ENCODE measurements at places on chromosomes 4 and X. TPM values are rescaled to one million over a fixed set of nuclear protein-coding genes. Genes with fewer than 3 reads are reported as not detected.

SSX2 gene
- not detected for total RNA-seq

ANXA3 gene
- 16.4 TPM for total RNA-seq

DNA sequence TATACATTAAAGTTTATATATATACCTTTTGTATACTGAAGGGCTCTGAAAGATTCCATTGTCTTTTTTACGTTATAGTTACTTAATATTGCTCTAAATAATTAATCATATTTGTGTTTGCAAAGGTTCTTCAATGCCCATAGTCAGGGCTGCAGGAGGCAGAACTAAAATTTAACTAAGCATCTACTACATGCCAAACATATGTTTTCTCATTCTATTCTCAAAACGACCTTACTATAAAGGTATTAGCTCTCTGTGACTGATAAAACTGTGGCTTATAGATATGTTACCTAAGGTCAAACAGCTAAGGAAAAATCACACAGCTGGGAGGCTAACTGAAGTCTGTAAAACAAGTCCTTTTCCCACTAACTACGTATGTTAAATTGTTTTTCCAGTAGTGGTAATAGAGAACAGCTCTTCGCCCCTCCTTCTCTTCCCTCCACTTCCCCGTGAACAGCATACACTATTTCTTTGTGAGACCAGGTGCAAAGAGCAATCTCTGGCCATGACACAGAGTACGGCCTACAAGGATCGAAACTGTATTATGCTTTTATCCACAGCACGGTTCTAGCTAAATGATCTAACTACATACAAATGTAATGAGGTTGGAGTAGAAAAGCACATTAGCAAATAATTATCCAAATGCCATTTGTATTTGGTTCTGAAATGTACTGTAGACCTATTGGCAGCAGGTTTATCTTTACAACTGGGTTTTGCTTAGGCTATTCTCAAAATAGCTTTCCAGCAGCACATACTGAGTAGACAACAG is 1.7 kb downstream of the CNOT6L start:
- no peaks in the 10 kb centered on the region for H3K27me3 ChIP-seq
- no peaks in the 10 kb centered on the region for H3K36me3 ChIP-seq
- peak overlapping the region; percentile 79 for H3K4me3 ChIP-seq
- H3K27ac ChIP-seq = peak overlapping the region; percentile 100
- DNase-seq = no peak

DNA sequence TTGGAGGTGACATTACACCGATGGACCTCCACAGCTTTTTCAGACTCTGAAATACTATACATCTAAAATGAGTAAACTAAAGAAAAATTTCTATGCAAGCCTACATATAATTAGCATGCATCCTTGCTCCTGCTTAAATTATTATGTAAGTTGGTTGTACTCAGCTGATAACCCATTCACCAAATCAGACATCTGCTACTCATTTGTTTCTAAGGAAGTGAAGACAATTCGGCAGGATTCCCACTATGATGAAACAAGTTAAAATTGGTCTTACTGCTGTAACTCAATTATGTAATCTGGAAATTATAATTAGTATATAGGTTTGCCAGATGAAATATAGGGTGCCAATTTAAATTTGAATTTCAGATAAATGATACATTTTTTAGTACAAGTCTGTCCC is 59.5 kb upstream of the FGF13 start:
- H3K27me3 ChIP-seq = no peaks in the 10 kb centered on the region
- H3K4me1 ChIP-seq = peaks cover 3% of the 10 kb centered on the region
- H3K4me3 ChIP-seq = no peak overlapping the region
- no peaks in the 10 kb centered on the region for H3K36me3 ChIP-seq
- no peak for DNase-seq

GRCh38 chr4:40446839-40447238 is 111.7 kb downstream of the CHRNA9 start:
- no peaks in the 10 kb centered on the region for H3K27me3 ChIP-seq
- no peak overlapping the region for H3K4me3 ChIP-seq
- peaks cover 12% of the 10 kb centered on the region for H3K36me3 ChIP-seq
- H3K27ac ChIP-seq = peak overlapping the region; percentile 5
- H3K4me1 ChIP-seq = peaks cover 10% of the 10 kb centered on the region

DNA sequence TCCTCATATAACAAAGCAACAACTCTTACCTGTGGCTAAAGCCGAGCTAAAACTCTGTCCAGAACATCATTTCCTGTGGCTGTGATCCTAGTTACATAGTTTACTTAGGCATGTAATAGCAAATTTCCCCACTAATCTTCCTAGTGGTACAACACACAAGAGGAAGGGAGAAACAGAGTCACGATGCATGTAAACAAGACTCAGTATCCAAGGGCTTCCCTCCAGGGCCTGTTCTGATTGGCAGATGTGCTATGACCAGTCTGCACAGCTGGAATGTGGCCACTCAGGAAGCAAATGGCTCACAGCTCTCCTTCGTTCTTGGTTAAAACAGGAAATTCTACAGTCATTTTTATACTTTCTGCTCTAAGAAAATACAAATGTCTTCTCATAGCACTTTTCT is 49.2 kb upstream of the PRSS48 start:
- H3K4me1 ChIP-seq = peaks cover 2% of the 10 kb centered on the region
- H3K27me3 ChIP-seq = no peaks in the 10 kb centered on the region
- H3K4me3 ChIP-seq = no peak overlapping the region
- H3K36me3 ChIP-seq = peaks cover 2% of the 10 kb centered on the region
- DNase-seq = no peak

DNA sequence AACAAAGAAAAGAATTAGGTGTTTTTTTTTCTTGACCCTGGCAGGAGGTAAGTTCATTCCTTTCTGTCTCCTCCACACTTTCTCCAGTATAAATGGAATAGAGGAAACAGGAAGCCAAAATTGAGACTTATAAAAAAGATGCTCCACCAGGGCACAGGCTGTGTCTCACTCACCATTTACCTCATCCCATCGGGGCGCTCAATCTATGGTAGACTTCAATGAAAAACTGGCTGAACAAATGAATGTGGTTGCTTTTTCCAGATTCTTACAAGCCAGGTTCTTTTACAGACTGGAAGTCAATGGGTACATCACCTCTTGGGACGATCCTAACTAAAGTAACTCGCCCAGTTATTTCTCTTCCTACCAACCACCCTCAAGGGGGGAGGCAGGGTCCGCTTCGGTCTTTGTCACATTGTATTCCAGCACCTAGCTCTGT is 685 bp downstream of the COMMD8 start:
- H3K36me3 ChIP-seq = no peaks in the 10 kb centered on the region
- DNase-seq = no peak
- H3K27me3 ChIP-seq = no peaks in the 10 kb centered on the region
- H3K4me1 ChIP-seq = peaks cover 3% of the 10 kb centered on the region

DNA sequence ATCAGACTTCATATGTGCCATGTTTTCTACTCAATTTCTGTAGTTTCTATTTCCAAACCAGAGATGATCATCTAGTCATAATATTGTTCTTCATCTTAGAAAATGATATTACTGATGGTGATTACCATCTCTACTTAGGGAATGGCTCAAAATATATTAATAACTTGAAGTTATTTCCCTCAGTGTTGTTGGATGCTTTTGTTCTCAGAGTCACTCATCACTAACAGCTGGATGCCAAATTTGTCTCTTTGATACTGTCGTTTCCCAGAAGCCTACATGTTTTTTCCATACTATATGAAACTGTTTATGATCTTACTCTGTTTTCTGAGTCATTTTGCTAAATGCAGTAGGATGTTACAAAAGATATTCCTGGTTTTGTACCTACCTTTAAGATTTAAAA is 8.9 kb downstream of the PGAM4 start:
- DNase-seq = no peak
- H3K4me3 ChIP-seq = no peak overlapping the region
- H3K4me1 ChIP-seq = no peaks in the 10 kb centered on the region
- H3K36me3 ChIP-seq = no peaks in the 10 kb centered on the region

TLR7 gene
- total RNA-seq = 0.17 TPM

- H3K27me3 ChIP-seq = no peaks in the 10 kb centered on the region
- DNase-seq = no peak
- H3K36me3 ChIP-seq = no peaks in the 10 kb centered on the region
- no peak overlapping the region for H3K27ac ChIP-seq
Observed at GRCh38 chrX:155544881-155545280, 67.9 kb downstream of the TMLHE start.

DNA sequence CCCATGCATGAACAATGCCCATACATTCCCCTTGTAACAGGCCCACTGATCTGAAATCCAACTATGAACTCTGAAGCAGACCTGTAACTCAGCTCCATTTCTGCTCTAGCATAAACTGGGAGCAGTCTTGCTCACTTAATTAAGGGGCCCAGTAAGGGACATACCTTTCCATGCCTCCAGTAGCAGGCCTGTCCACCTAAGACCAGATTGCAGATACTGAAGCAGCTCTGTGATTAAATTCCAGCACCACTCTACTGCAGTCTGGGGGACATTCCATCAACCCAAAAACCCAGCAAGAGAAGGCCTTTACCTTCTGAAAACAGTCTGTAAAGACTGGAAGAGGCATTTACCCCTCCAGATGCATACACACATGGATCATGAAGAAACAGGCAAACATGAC is 162.0 kb upstream of the NEIL3 start:
- no peaks in the 10 kb centered on the region for H3K27me3 ChIP-seq
- no peak overlapping the region for H3K27ac ChIP-seq
- H3K36me3 ChIP-seq = no peaks in the 10 kb centered on the region
- DNase-seq = no peak

KLB gene
- 28.0 TPM for total RNA-seq

- no peak for DNase-seq
- H3K4me1 ChIP-seq = no peaks in the 10 kb centered on the region
- no peak overlapping the region for H3K4me3 ChIP-seq
- no peaks in the 10 kb centered on the region for H3K36me3 ChIP-seq
Observed at GRCh38 chr4:67141586-67141985, 403.7 kb downstream of the CENPC start.

CLTRN gene
- 3.0 TPM for total RNA-seq

DNA sequence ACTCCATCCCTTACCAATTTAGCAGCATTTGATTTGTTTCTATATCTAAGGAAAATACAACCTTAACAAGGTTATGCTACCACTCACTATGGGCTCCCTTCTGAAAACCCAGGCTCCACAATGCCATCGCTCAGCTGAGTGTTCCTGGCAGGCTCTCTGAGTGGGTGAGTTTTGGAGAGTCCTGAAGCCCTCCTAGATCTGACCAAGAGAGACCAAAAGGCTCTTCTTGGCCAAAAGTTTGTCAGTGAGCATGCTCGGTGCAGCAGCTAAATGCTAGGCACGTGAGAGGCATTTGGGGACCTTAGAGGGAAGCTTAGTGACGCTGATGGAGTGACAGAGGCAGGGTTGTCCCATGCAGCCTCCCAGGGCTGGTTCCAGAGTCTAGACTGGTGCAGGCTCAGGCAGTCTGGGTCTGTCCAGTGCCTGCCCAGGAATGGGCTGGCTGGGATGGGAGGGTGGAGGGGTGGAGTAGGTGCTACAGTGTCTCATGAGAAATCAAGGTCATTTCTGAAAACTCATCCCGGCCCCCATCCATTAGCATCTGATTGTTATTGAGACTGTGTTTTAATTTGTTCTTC is 346.8 kb downstream of the NR3C2 start:
- no peaks in the 10 kb centered on the region for H3K36me3 ChIP-seq
- H3K27ac ChIP-seq = no peak overlapping the region
- no peaks in the 10 kb centered on the region for H3K27me3 ChIP-seq
- DNase-seq = no peak
- no peak overlapping the region for H3K4me3 ChIP-seq

DNA sequence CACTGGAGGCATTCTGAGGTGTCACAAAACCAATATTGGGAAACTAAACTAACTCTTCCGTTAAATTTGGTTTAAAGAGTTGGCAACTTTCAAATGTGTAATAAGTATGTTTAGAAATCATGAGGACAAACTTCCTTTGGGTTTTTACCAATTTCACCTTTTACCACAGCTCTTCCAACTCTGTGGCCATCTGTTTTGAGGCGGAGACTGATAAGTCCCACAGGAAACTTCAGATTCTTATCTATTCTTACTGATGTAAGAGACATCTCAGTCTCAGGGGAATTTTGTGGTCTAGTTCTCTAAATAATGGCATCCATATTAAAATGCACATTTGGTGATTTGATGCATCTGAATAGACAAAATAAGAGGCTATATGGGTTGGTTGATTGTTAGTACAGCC is 229.2 kb upstream of the AFF2 start:
- no peaks in the 10 kb centered on the region for H3K4me1 ChIP-seq
- no peak overlapping the region for H3K4me3 ChIP-seq
- DNase-seq = no peak
- no peaks in the 10 kb centered on the region for H3K36me3 ChIP-seq
- H3K27ac ChIP-seq = no peak overlapping the region

GRCh38 chr4:173524218-173525117 is 5.6 kb downstream of the HAND2 start:
- H3K36me3 ChIP-seq = no peaks in the 10 kb centered on the region
- no peak for DNase-seq
- peaks cover 26% of the 10 kb centered on the region for H3K4me1 ChIP-seq
- H3K27ac ChIP-seq = no peak overlapping the region
- H3K4me3 ChIP-seq = no peak overlapping the region

GRCh38 chr4:159398236-159398638 is 295.4 kb downstream of the RAPGEF2 start:
- H3K27me3 ChIP-seq = no peaks in the 10 kb centered on the region
- H3K4me3 ChIP-seq = no peak overlapping the region
- no peak for DNase-seq
- H3K27ac ChIP-seq = no peak overlapping the region

DNA sequence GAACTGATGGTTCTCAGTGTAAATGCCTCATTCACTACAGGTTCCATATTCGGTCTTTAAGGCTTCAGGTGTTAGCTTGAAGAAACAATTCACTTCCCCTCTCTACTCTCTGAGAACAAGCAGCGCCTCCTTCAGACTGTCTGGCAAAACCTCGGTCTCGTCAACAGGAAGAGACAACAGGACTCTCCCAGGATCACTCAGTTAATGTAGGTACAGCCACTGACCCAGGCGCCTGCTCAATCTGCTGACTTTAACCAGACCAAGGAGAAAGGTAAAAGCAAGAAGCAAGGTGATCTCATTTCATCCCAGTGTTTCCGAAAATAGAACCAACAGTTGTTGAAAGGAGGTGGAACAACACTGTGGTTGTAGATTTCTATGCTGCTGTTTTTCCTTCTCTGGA is 102.2 kb downstream of the SLC2A9 start:
- no peak overlapping the region for H3K4me3 ChIP-seq
- H3K36me3 ChIP-seq = peaks cover 5% of the 10 kb centered on the region
- H3K4me1 ChIP-seq = no peaks in the 10 kb centered on the region
- no peak overlapping the region for H3K27ac ChIP-seq
- no peaks in the 10 kb centered on the region for H3K27me3 ChIP-seq

P2RY4 gene
- 0.08 TPM for total RNA-seq

USP27X gene
- total RNA-seq = 4.7 TPM

DNA sequence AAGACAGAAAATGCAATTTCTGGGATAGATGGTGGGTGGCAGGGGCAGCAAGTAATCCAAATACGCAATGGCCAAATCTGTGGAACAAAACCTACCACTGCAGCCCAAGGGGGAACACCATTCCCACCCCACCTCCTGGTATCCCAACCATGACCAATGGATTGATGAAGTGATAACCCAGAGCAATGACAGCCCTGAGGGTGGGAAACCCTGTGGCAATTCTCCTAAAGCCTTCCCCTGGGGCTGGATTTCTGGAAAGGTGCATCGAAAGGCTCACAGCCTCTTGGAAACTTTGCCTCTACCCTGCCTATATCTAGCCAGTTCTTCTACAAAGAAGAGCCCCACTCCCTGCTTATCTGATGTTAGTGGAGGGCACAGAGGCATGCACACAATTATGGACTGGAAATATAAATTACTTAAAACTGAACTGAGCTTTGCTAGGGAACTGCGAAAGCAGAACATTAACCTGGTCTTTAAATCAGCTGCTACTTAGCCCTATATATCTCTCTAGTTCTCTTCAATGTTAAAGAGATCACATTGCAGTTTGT is 59.9 kb upstream of the TXK start:
- DNase-seq = no peak
- H3K27ac ChIP-seq = no peak overlapping the region
- H3K4me1 ChIP-seq = no peaks in the 10 kb centered on the region
- H3K36me3 ChIP-seq = no peaks in the 10 kb centered on the region

IBSP gene
- not detected for total RNA-seq
